ENCODE measurements at places on chromosomes 11 and 22.

- H3K27ac ChIP-seq: no peak overlapping the region
- H3K4me3 ChIP-seq: no peak overlapping the region
- no peaks in the 10 kb centered on the region for H3K36me3 ChIP-seq
These were observed 106.8 kb downstream of the TRIM29 start for GRCh38 chr11:120031156-120031555.

DNA sequence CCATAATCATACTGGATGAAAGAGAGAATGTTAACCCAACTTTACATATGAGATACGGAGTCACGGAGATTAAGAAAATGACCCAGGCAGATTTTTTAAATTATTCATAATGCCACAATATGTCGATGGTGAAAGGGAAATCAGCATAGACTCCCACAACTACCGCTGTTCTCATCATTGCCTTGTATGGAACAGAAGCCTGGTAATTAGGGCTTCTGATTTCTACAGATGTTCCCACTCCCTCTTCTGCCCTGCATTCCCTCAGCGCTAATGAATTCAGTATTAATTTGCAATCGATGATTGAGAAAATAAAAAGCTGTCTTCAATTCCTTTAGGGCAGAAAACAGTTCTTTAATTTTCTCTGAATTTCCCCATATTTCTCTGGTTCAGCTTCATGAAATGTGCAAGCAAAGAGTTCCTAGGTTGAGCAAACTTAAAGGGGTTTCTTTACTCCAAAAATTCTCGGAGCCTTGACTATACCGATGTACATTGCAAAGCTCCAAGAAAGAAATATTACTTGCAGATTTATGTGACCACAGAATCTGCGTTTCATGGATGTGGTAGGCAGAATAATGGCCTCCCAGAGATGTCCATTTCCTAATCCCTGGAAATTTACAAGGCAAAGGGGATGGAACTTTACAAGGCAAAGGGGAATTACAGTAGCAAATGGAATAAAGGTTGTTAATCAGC, 134.9 kb upstream of the ZC3H12C start:
- H3K36me3 ChIP-seq: no peaks in the 10 kb centered on the region
- H3K27ac ChIP-seq: no peak overlapping the region
- DNase-seq: no peak
- no peaks in the 10 kb centered on the region for H3K4me1 ChIP-seq
- no peak overlapping the region for H3K4me3 ChIP-seq

DNA sequence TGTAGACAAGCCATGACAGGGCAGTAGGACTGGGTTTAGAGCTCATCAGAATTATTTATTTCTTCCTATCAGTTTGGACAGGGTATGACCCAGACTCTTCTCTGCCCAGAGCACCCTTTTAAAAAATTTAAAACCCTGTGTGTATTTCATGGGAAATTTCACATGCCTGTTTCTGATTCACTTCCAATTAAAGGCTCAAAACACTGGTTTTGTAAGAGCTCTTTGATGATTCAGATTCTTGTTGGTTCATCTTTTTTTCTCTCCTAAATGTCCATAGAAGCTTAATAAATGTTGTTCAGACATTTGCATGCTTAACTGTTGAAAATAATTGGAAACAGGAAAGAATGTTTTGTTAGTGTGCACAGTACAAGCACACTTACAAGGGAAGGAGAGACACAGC, 13.8 kb downstream of the FLI1 start:
- H3K4me1 ChIP-seq: no peaks in the 10 kb centered on the region
- H3K27me3 ChIP-seq: no peaks in the 10 kb centered on the region
- no peak overlapping the region for H3K27ac ChIP-seq
- no peak for DNase-seq

DNA sequence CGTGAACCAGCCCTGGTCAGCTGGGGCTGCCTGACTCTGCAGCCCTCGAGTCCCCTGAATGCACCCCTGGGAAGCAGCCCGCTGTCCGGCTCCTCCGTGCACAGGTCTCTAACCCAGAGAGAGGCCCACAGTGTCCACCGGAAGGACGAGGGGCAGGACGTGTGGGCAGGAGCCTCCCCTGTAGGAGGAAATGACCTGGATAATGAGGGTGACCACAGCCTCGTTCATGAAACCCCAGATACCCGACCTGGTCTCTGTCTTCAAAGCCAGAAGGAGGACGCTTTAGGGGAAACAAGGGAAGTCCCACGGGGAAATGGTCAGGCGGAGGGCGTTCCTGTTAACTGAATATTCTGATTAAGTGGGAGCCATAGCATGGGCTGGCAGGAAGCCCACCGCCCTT, 23.3 kb downstream of the LIF start:
- H3K4me1 ChIP-seq: peaks cover 1% of the 10 kb centered on the region
- no peak overlapping the region for H3K27ac ChIP-seq
- DNase-seq: no peak
- H3K36me3 ChIP-seq: no peaks in the 10 kb centered on the region

GRCh38 chr22:41078931-41079330, 13.5 kb upstream of the EP300 start:
- H3K27me3 ChIP-seq: no peaks in the 10 kb centered on the region
- no peak overlapping the region for H3K27ac ChIP-seq
- DNase-seq: no peak
- no peak overlapping the region for H3K4me3 ChIP-seq
- no peaks in the 10 kb centered on the region for H3K36me3 ChIP-seq

GRCh38 chr22:17637490-17638181, 921 bp upstream of the BCL2L13 start:
- H3K27ac ChIP-seq: peak overlapping the region; percentile 96
- H3K27me3 ChIP-seq: no peaks in the 10 kb centered on the region
- DNase-seq: no peak
- H3K4me3 ChIP-seq: peak overlapping the region; percentile 70

- no peak overlapping the region for H3K4me3 ChIP-seq
- DNase-seq: no peak
- H3K4me1 ChIP-seq: no peaks in the 10 kb centered on the region
- no peaks in the 10 kb centered on the region for H3K27me3 ChIP-seq
- H3K36me3 ChIP-seq: no peaks in the 10 kb centered on the region
- no peak overlapping the region for H3K27ac ChIP-seq
These were observed 34.5 kb downstream of the CTSC start for GRCh38 chr11:88303037-88303436.

DNA sequence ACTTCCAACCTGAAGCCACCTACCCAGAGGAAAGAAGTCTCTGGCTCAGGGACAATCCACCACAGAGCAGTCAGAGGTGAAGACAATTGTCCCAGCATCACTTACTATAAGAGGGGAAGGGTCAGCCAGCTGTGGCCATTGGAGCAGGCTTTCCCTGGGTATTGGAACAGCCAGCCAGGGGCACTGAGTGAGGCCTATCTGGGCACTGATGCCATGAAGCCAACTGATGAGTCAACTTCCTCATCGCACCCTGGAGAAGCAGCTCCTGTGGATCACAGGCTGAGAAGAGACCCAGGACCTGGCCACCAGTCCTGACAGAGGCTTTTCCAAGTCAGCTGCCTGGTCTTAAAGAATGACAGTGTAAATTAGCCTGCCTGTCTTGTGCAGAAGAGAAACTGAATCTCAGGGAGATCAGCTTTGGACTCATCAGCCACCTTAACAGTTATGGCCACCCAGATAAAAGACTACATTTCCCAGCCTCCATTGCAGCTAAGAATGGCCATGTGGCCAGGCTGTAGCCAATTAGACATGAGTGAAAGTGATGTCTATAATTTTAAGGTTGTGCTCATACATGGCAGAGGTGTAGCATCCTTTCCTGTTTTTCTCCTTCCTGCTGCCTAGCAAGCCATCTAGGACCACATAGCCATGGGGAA, 19.0 kb downstream of the CHST1 start:
- H3K4me1 ChIP-seq: no peaks in the 10 kb centered on the region
- DNase-seq: no peak
- H3K27me3 ChIP-seq: no peaks in the 10 kb centered on the region
- peaks cover 25% of the 10 kb centered on the region for H3K36me3 ChIP-seq

GRCh38 chr11:3093281-3094191, 36.3 kb upstream of the CARS1 start:
- peaks cover 58% of the 10 kb centered on the region for H3K36me3 ChIP-seq
- H3K4me3 ChIP-seq: no peak overlapping the region
- no peaks in the 10 kb centered on the region for H3K4me1 ChIP-seq
- no peak overlapping the region for H3K27ac ChIP-seq
- H3K27me3 ChIP-seq: no peaks in the 10 kb centered on the region
- DNase-seq: no peak

GRCh38 chr11:36822829-36823228, 224.8 kb upstream of the RAG2 start:
- DNase-seq: no peak
- H3K4me3 ChIP-seq: no peak overlapping the region

- H3K27me3 ChIP-seq: no peaks in the 10 kb centered on the region
- peaks cover 18% of the 10 kb centered on the region for H3K4me1 ChIP-seq
- DNase-seq: no peak
- no peaks in the 10 kb centered on the region for H3K36me3 ChIP-seq
These were observed 129.5 kb downstream of the MAML2 start for GRCh38 chr11:96213500-96213899.

- H3K4me3 ChIP-seq: no peak overlapping the region
- peak overlapping the region; percentile 59 for H3K27ac ChIP-seq
- no peaks in the 10 kb centered on the region for H3K27me3 ChIP-seq
These were observed 64.6 kb downstream of the ST3GAL4 start for GRCh38 chr11:126419801-126420697.

- DNase-seq: no peak
- H3K36me3 ChIP-seq: no peaks in the 10 kb centered on the region
- no peaks in the 10 kb centered on the region for H3K4me1 ChIP-seq
- no peak overlapping the region for H3K27ac ChIP-seq
- H3K27me3 ChIP-seq: no peaks in the 10 kb centered on the region
These were observed 616.5 kb downstream of the BRD1 start for GRCh38 chr22:49211176-49211575.

GRCh38 chr11:108751444-108751843, 86.6 kb downstream of the DDX10 start:
- no peaks in the 10 kb centered on the region for H3K36me3 ChIP-seq
- H3K27me3 ChIP-seq: no peaks in the 10 kb centered on the region
- H3K27ac ChIP-seq: no peak overlapping the region

GRCh38 chr11:81098471-81098870, 1635.2 kb downstream of the FAM181B start:
- DNase-seq: no peak
- H3K36me3 ChIP-seq: no peaks in the 10 kb centered on the region
- H3K4me1 ChIP-seq: no peaks in the 10 kb centered on the region
- H3K4me3 ChIP-seq: no peak overlapping the region
- H3K27ac ChIP-seq: no peak overlapping the region

- H3K27me3 ChIP-seq: no peaks in the 10 kb centered on the region
- no peak overlapping the region for H3K27ac ChIP-seq
- no peak for DNase-seq
- no peak overlapping the region for H3K4me3 ChIP-seq
- H3K36me3 ChIP-seq: no peaks in the 10 kb centered on the region
These were observed 23.1 kb downstream of the MB start for GRCh38 chr22:35593891-35594470.

- no peaks in the 10 kb centered on the region for H3K4me1 ChIP-seq
- H3K36me3 ChIP-seq: no peaks in the 10 kb centered on the region
- H3K27me3 ChIP-seq: no peaks in the 10 kb centered on the region
These were observed 3.2 kb downstream of the SEZ6L start for GRCh38 chr22:26172389-26172990.

DNA sequence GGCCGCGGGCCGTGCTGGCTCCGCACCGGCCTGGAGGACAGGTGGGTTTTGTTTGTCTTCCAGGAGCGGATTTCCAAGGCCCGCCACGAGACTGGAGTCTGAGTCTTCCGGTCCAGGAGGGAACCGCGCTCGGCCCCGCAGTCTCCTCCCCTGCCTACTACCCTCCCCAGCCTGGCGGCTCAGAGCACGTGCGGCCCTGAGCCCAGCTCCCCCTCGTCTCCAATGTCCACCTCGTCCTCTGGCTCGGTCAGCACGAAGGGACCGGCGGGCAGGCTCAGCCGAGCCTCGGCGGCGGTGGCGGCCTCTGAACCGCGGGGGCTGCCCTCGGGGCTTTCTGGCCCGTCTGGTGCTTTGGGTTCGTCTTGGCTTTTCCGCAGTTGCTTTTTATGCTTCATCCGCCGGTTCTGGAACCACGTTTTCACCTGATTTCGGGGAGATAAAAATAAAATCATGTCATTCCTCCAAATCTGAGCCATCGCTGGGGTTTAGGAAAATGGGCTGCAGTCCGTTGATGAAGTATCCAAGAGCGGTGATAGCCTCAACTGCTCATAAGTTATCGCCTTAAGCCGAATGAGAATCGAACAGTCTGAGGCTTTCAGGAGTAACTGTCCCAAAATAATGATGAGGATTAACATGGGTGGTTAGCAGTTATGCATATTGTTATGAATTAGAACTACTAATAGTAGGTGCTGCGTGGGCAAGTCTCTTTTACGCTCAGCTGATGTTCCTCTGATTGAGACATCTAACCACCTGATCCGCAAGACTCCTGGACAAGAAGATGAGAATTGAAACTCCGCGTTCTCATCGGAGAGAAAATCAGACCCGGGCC, 4.0 kb downstream of the BSX start:
- peak overlapping the region; percentile 30 for H3K4me3 ChIP-seq
- H3K27me3 ChIP-seq: peaks cover 42% of the 10 kb centered on the region
- DNase-seq: no peak
- H3K36me3 ChIP-seq: no peaks in the 10 kb centered on the region

DNA sequence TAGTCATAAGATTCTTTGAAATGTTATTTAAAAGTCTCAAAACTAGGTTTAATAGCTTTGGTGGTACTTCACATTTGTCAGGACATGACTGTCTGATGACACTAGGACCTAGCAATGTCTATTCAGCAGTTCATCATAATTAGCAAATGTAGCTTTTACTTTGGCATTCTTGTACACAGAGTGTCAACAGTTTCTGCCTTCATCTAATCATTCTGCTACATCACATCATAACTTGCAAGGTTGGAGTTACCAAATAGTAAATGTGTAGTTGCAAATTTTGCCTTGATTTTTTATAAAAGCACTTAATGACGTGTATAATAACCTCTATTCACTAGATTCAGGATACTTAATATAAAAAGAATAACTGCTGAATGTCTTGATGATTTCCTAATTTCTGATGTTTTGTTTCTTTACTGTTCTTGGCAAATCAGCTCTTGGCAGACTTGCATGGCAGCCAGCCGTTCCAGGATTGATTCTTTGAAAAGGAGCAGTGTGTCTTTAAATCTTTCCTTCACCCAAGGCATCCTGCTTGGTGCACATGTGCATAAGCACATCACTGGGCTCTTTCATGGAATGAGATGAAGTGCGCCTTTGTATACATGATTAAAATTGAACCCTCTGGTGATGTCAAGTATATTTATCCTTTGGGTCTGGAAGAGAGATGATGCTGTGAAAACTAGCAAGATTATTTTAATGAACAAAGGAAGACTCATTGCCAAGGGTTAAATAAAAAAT, 12.2 kb downstream of the FBXO7 start:
- H3K27me3 ChIP-seq: no peaks in the 10 kb centered on the region
- H3K4me3 ChIP-seq: no peak overlapping the region
- H3K27ac ChIP-seq: no peak overlapping the region
- peaks cover 25% of the 10 kb centered on the region for H3K36me3 ChIP-seq
- DNase-seq: no peak
- H3K4me1 ChIP-seq: no peaks in the 10 kb centered on the region

- peak within 1 kb of the TSS; percentile 62 for H3K27ac ChIP-seq
- peak within 1 kb of the TSS; percentile 63 for H3K4me3 ChIP-seq
- no peaks in the 10 kb centered on the region for H3K27me3 ChIP-seq
These were observed at the start of gene SYTL2 for GRCh38 chr11:85810871-85811611. Gene SYTL2 (minus strand): TSS chr11:85811141. CDS start chr11:85757725, 53,416 bp downstream.

GRCh38 chr11:17983569-17983968, 29.3 kb downstream of the SERGEF start:
- peaks cover 8% of the 10 kb centered on the region for H3K4me1 ChIP-seq
- no peak overlapping the region for H3K27ac ChIP-seq
- no peak overlapping the region for H3K4me3 ChIP-seq
- H3K36me3 ChIP-seq: peaks cover 5% of the 10 kb centered on the region
- no peaks in the 10 kb centered on the region for H3K27me3 ChIP-seq

Measured in ascending aorta (tissue), 2 donors.